ENCODE measurements at places on chromosomes 3 and 15.

- DNase-seq, result no peak
Observed at GRCh38 chr3:191237047-191237882, 38.2 kb downstream of the OSTN start.

- peak; percentile 88 for DNase-seq
Observed at GRCh38 chr15:31870328-31871165, 159.8 kb upstream of the CHRNA7 start.

GRCh38 chr15:69854001-69854400, 243.7 kb downstream of the TLE3 start:
- DNase-seq, result no peak

DNA sequence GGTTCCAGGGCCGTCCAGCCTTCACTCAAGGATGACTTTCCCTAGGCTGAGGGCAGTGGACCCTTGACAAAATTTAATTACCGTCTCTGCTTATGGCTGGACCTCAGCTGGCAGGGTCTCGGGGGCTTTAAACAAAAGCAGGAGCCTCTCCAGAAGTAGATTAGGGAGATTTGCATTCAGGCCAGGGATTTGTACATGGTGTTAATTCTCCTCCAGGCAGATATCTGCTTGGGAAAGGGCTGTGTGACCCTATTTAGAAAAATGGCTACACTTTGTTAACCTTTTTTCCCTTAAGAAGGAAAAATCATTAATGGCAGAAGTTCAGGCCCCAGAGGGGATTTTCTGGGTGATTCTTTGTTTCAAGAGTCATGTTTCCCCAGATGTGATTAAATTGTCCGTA, 329.1 kb upstream of the C2CD4B start:
- DNase-seq, result no peak

- peak; percentile 72 for DNase-seq
Observed at GRCh38 chr3:97815149-97815917, 6.5 kb upstream of the CRYBG3 start.

GRCh38 chr3:86785386-86785785, 205.6 kb downstream of the VGLL3 start:
- no peak for DNase-seq

DNA sequence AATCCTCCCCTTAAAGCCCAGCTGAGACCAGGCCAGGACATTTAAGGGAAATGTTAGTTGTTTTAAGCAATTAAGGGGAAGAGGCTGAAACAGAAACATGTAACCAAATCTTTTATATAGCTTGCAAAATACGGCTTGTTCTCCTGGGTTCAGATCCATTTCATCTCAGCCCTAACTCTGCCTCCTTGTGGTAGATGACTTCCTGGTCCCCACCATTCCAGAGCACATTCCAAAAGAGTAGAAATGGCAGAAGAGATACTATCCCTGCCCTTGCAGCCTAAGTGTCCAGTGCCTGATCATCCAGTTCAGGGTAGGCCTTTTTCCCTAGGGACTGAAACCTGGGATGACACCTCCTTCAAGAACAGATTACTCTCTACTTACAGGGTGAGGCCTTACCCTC, 266.2 kb upstream of the VEPH1 start:
- DNase-seq, result no peak

DNA sequence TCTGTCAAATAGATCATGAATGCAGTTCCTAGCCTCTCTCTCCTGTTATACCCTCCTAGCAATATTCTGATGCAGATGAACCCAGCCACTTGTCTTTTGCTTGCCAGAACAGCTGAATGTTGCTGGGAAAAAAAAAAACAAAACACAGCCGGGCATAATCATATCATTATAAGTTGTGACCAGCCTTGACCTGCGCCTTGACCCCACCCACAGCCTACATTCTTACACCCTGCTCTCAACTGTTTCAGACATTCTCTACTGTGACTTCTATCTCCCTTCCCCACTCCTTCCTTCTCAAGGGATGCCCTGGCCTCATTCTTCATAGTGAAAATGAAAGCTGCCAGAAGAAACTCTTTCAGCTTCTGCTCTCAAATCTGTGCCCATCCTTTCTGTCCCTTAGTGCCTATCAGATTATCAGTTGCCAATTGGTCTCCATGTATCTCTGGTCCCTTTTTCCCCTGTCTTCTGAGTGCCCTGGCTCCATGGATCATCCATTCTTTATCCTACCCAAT, 389.1 kb upstream of the TPRG1 start:
- no peak for DNase-seq

DNA sequence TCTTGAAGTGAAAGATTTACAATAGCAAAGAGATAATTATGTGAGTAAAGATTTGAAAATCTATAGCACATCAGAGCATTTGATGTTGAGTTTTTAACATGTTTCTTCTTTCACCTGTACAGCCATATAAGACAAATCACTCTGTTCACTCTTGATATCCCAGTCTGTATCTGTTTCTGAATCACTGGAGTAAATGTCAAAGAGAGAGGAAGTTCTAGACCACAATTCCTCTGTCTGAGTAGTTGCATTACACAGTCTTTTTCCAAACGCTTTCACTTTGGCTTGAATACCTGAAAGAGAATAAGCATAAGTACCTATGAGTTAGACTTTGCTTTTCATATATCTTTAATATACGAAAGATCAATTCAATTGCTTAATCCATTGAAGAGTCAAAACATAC, 9.9 kb downstream of the THAP10 start:
- no peak for DNase-seq

DNA sequence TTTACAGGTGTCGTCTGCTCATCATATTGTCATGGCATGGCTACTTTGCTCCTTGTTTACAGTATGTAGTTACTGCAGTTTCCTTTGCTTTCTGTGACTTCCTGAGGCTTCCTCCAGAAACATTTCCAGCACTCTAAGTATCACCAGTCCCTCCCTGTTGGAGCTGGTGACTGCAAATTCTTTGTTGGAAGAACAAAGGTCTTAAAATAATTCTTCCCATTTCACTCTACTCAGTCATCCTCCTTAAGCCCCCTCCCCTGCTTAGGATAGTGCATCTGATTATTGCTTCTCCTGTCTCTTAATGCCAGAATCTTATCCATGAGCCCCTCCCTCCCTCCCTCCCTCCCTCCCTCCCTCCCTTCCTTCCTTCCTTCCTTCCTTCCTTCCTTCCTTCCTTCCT, 72.0 kb downstream of the C3orf38 start:
- DNase-seq, result no peak

DNA sequence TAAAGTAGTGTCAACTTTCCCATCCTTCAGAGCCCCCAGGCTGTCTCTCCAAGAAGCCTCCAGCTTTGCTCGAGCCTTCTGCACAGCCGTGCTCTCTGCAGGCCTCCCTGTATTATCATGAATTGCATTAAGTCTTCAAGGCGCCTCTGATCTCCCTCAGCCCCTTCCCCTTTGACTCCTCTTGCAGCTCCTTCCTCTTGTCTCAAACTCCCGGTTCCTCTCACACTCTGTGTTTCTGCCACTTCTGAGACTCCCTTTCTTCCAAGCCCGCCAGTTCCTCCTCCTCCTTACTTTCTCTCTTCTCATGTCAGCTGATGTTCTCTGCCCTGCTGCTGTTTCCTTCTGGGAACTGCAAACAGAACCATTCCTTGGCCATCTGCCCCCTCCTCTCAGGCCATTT, 418.8 kb downstream of the EPHB1 start:
- no peak for DNase-seq

DNA sequence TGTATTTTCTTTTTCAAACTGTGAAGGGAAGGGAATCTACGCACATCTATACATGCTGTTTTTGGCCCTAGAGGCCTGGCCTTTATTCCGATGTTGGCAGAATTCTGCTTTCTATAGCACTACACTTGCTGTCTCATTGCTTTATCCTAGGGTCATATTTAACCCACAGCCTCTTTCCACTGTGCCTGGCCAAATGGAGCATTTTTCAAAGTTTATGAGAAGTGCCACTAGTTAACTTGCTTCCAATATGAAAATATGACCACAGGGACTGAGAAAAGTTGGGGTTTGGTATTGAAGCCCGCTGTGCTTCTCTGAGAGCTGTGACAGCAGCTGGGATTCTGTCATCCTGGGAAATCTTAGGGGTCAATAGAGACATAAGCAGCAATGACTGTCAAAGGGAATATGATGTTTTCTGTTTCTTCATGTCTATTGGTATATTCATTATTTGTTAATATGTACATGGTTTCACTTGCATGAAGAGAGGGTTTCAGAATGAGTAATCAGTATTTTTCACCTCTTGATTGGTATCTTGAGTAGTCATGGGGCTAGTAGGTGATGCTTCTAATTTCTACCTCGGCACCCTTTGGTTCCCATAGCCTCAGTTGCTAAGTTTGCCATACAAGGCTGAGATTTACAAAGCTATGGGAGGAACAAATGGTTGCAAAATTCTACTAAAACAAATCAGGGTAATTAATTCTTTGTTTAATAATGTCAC, 275.8 kb upstream of the RBMS3 start:
- DNase-seq, result peak; percentile 24

DNA sequence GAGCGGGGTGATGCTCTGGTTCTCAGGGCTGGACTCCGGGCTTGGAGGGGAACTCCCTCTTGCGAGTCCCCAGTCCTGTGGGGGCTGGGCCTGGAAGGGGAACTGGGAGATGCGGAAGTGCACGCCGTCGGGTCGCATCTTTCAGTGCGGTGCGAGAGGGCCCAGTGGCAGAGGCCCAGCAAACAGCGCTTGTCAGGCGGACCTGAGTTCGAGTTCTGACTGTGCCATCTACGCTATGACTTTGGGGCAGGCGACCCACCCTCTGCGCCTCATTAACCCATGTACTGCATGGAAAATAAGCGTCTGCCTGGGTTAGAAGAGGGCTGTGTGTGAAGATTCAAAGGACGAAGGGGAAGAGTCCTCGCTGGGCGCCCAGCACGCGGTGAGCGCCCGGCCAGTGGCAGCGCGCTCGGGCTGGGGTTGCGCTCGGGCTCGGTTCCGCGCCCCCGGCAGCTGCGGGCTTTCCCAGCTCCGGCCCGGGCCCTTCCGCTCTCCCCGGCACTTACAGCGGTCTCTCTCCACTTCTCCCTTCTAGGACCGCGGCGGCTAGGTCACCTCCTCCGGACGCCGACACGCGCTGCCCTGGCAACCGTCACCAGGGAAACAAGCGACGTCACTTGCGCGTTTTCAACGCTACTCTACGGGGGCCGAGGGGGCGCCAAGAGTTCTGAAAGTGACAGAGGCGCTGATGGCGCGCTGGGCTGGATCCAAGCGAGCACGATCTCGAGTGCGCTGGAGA, at the start of gene CCDC13:
Gene CCDC13 (minus strand): TSS at position 584 of the 739 bp plus-strand sequence. CDS start 14,908 bp downstream, outside the sequence.
- DNase-seq, result peak; percentile 93

GRCh38 chr3:15875016-15875689, 77.4 kb upstream of the ANKRD28 start:
- DNase-seq, result no peak

DNA sequence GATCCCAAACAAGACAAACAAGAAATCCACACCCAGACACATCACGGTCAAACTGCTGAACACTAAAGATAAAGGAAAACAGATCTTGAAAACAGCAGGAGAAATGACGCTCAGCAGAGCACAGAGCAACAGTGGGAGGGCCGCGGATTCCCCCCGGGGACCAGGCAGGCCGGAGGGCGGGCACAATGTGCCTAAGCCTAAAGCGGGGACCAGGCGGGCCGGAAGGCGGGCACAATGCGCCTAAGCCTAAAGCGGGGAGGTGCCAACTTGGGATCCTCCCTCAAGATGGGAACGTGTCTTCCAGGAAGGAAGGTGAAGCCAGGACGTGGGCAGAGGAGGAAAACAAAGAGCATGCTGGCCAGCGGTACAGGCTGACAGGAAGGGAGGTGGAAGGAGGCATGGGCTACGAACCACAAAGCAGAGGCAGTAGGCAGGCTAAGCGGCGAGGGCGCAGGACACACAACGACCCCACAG, 31.1 kb downstream of the CYFIP1 start:
- peak; percentile 19 for DNase-seq

DNA sequence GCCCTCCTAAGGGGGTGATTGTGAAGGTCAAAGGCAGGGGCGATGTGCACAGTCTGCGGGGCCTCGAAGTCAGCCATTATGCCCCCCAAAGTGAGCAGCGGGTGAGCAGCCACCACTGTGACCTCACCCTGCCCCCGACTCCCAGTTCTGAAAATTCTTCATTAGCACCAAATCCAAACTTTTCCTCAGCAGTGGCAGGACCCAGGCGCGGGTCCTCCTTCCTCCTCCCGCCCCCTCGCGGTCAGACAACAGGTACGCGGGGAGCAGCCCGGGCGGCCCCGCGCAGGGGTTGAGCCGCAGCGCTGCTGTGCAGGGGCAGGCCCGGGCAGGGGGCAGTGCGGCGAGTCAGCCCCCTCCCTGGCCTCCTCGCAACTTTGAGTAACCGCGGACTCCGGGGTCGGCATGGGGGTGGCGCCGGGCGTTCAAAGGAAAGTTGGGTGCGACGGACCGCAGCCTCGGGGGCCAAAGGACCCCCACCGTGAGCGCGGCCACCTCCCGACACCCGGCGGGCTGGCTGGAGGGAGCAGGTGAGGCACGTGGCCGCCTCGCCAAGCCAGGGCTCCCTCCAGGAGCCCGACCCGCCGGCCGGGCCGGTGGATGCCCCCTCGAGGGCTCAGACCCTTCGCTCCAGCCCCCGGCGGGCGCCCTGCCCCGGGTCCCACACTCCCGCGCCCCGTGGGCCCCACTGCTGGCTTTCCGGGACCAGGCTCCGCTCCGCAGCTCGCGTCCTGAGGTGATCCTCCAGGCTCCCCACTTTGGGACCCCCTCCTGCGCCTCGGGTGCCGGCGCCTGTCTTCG, 49.4 kb upstream of the CCDC174 start:
- no peak for DNase-seq

- no peak for DNase-seq
Observed at GRCh38 chr15:52105846-52106245, 6.7 kb downstream of the BCL2L10 start.

DNA sequence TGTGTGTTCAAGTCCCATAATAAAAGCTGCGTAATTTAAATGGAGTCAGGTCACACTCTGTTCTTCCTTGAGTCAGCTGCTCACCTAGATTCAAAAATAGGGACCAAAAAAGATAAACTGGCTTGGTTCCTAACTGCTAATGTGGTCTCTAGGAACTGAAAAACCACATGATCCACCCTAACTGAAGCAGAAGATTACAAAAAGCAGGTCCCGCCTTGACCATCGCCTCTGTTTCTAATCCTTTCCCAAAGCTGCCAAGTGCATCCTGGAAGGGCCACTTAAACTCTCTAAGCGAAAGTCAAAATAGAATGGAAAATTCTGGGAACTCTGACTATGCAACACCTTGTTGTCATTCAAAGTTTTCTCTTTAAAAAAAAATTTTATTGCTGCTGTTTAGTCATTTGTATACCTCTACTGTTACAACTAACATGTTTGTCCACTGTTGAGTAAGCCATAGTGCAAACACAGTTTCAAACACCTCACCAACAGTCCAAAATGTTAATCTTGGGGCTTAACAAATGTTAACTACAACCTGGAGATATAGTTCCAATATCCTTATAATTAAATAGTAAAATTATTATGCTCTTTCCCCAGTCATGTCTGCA, 88.9 kb upstream of the THBS1 start:
- DNase-seq, result no peak
